ENCODE measurements at places on chromosomes 1 and 21.

GRCh38 chr1:34324879-34325440 lies 148.3 kb downstream of the C1orf94 start:
- H3K27me3 ChIP-seq = peaks cover 3% of the 10 kb centered on the region
- no peaks in the 10 kb centered on the region for H3K4me1 ChIP-seq
- DNase-seq = no peak
- no peak overlapping the region for H3K27ac ChIP-seq
- H3K36me3 ChIP-seq = no peaks in the 10 kb centered on the region
- no peak overlapping the region for H3K4me3 ChIP-seq

DNA sequence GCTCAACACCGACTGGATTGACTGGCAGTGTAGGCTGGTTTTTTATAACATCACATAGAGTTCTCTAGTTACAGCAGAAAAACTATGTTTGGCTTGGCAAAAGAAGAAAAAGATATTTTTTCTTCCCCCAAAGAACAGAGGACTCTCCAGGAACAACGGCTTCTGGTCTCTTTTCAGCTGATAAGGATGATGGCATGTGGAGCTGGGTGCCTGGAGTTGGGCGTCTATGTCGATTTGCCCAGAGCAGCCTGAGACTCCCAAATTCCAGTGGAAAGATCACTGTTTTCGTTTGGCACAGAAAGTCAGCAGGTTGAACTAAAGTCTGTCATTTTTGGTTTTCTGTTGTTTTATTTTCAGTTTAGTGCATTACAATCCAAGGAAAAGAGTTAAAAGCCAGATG lies 91.1 kb downstream of the SMYD2 start:
- no peak overlapping the region for H3K4me3 ChIP-seq
- no peaks in the 10 kb centered on the region for H3K27me3 ChIP-seq
- peaks cover 65% of the 10 kb centered on the region for H3K4me1 ChIP-seq
- H3K27ac ChIP-seq = peak overlapping the region; percentile 92
- no peak for DNase-seq

DNA sequence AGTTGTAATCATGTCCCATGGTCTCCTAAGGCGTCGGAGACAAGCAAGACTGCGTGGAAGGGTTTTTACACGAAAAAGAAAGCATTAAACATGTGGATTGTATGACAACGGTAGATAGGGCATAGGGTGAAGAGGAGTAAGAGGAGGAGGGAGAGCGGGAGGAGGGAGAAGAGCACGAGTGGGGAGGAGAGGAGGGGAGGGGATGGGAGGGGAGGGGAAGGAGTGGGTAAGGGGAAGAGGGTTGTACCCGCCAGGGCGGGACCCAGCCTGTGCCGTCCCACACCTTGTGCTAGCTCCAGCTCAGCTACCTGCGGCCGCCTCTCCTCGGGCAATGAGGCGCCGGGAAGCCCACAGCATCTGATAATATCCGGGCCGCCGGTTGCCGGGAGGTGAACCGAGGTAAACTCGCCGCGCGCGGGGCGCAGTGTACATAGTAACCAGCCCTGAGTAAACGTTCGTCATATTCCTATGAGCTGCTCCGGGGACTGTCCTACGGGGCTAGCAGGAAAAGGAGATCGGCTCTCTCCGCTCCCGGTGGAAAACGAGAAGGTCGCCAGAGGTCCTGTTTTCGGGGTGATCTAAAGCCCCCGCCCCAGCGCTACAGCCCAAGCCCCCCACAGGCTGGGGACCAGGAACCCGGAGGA lies 449 bp upstream of the RCAN3 start:
- peak overlapping the region; percentile 80 for H3K4me3 ChIP-seq
- H3K27ac ChIP-seq = peak overlapping the region; percentile 63
- H3K27me3 ChIP-seq = peaks cover 38% of the 10 kb centered on the region
- peak; percentile 69 for DNase-seq
- peaks cover 15% of the 10 kb centered on the region for H3K4me1 ChIP-seq

GRCh38 chr1:55478742-55479141 lies 263.6 kb upstream of the USP24 start:
- peaks cover 6% of the 10 kb centered on the region for H3K36me3 ChIP-seq
- H3K27me3 ChIP-seq = no peaks in the 10 kb centered on the region
- no peak for DNase-seq
- H3K27ac ChIP-seq = no peak overlapping the region
- H3K4me3 ChIP-seq = no peak overlapping the region
- H3K4me1 ChIP-seq = peaks cover 17% of the 10 kb centered on the region

GRCh38 chr1:24254783-24255182 lies 64.4 kb upstream of the GRHL3 start:
- no peaks in the 10 kb centered on the region for H3K4me1 ChIP-seq
- H3K36me3 ChIP-seq = no peaks in the 10 kb centered on the region
- DNase-seq = no peak
- H3K27me3 ChIP-seq = no peaks in the 10 kb centered on the region
- H3K27ac ChIP-seq = no peak overlapping the region
